Dorsolateral prefrontal cortex (tissue), 122 donors: ENCODE measurements at places on chromosomes 16 and 17.
A peak's percentile ranks its signal among the peaks of the same experiment; 100 is the strongest.

- DNase-seq, result no peak
Observed at GRCh38 chr16:86510465-86511261, at the start of gene FOXF1. Gene FOXF1, plus strand, starts transcription at chr16:86510527. Its CDS starts 43 bp downstream, at chr16:86510570.

DNA sequence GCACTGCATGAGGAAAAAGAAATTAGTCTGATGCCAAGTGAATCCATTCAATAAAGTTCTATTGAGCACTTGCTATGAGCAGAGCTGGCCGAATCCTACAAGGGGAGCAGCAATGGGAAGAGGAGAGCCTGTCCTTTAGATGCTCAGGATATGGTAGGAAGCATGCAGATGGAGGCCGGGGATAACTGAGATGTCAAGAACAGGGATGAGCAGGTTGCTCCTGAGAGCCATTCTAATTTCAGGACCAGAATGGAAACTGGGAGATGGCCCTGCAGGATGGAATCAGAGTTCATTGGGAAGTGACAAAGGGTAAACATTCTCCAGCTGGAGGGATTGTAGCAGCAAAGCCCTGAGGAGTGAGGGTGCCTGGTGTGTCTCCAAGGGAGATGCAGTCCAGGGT, 88.0 kb downstream of the CBLN1 start:
- no peak for DNase-seq

- no peak for DNase-seq
Observed at GRCh38 chr17:19316761-19317358, 45.7 kb downstream of the B9D1 start.

DNA sequence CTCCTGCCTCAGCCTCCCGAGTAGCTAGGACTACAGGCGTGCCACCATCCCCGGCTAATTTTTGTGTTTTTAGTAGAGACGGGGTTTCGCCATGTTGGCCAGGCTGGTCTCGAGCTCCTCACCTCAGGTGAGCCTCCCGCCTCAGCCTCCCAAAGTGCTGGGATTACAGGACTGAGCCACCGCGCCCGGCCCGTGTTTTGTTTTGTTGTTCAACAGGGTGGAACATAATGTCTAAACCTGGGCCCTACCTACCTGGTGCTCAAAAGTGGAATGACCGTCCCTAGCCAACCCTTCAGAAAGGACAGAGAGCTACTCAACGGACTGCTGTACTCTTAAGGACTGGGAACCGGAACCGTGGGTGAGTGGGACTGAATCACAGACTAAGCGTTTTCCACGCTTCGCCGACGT, 772 bp upstream of the KIF22 start:
- DNase-seq, result no peak

GRCh38 chr17:42709561-42709960, 27.2 kb downstream of the CNTNAP1 start:
- no peak for DNase-seq

GRCh38 chr17:2821868-2822267, 25.6 kb downstream of the RAP1GAP2 start:
- DNase-seq, result no peak

GRCh38 chr17:15092762-15093161, 172.4 kb downstream of the PMP22 start:
- no peak for DNase-seq

DNA sequence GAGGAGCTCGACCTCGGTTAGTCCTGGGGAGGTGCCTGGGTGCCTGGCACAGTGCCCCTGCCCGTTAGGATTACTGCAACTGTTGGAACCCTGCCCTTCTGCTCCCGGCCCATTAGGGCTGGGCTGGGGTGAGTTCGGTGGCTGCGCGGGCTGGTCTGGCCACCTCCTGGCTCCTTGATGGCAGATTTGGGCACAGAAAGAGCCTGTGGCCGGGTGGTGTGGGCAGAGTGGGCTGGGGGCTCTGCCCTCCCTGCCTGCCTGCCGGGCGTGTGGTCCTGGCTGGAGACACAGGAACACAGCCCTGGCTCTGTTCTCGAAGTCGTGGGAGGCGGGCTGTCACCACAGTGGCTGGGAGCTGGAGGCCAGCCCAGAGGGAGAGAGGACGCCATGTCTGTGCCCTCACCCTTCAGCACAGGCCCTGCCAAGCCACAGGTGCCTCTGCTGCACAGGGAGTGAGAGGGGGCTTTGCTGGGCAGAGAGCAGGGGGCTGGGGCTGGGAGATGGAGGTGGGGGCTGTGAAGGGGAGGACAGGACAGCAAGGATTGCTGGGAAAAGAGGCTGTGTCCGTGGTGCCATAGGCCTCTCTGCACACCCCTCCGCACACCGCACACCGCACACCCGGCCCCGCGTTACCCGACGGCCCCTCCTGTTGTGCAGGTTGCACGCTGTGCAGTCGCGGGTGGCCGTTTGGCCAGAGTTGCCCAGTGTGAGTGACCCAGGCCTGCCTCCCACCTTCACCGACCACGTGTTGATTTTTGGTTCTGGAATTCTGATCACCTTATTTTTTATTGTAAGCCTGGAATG, 236.6 kb upstream of the GSE1 start:
- DNase-seq, result peak; percentile 58

DNA sequence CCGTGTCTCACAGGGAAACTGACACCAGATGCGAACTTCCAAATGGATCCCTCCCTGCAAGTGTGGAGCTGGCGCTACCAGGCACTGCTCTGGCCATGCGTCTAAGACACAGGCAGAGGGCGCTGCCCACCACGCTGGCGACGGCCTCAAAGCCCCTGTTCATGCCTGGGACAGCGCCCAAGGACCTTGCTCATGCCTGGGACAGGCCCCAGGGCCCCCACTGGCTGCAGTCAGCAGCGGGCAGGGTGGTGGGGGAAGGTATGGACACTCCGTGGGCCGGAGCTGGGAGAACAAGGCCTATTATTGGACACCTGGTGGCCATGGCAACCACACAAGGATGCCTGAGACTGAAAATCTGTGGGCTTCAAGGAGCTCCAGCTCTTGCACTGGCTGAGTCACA, 8.8 kb downstream of the ZG16B start:
- DNase-seq, result peak; percentile 66

GRCh38 chr17:36594626-36595401, 3.1 kb downstream of the DHRS11 start:
- no peak for DNase-seq

- no peak for DNase-seq
Observed at GRCh38 chr16:88975511-88976061, 1.4 kb downstream of the CBFA2T3 start.

DNA sequence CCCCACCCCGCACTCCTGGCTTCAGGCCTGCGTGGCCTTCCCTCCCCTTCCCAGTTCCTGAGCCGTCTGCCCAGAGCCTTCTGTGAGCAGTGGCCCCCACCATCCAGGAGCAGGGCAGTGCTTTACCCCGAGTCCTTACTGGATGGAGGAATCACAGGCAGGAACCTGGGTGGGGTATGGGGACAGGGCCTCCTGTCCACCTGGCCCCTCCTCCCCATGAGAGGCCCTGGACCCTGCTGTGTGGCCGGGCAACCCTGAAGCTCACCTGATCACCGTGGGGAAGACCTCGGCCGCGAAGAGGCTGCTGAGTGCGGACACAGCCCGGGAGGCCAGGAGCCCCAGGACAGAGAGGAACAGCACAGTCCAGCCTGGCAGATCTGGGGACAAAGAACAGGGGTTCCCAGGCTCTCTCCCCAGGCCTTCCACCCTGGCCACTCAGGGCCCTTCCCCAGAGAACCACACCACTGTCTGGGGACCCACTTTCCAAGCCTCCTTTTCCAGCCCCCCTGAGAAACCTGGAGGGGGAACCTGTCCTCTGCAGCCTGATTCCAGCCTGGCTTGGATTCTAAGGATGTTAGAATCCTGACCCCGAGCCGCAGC, 3.2 kb downstream of the SLC22A31 start:
- peak; percentile 50 for DNase-seq

DNA sequence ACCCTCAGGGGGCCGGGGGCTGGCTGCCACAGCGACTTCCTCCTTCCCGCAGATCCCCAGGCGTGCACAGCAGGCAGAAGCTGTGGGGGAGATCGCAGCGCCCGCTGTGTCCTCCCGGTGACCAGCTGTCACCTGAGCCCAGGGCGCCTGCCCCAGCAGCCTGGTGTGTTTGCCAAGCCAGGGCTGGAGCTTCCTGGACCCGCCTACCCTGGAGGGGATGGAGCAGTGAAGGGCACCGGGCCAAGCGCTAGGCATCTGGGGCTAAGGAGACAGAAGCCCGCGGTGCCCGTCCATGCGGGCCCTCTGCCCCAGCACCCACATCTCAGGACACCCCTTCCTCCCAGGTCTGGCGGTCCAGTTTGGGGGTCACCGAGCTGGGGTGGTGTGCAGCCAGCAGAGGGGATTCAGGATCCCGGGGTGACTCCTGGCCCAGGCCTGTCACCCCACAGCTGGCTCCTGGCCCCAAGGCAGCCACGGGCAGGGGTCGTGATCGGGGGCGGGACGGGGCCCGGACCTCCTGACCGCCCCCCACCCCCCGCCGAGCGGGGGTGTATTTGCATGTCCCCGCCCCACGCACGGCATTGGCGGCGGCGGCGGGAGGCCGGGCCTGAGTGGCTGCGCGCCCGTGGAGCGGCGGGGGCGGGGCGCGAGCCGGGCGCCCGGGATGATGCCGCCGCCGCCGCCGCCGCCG, at the start of gene RAB26:
Gene RAB26 (plus strand): TSS at position 645 of the 691 bp plus-strand sequence. CDS start 159 bp downstream, outside the sequence.
- peak; percentile 59 for DNase-seq

DNA sequence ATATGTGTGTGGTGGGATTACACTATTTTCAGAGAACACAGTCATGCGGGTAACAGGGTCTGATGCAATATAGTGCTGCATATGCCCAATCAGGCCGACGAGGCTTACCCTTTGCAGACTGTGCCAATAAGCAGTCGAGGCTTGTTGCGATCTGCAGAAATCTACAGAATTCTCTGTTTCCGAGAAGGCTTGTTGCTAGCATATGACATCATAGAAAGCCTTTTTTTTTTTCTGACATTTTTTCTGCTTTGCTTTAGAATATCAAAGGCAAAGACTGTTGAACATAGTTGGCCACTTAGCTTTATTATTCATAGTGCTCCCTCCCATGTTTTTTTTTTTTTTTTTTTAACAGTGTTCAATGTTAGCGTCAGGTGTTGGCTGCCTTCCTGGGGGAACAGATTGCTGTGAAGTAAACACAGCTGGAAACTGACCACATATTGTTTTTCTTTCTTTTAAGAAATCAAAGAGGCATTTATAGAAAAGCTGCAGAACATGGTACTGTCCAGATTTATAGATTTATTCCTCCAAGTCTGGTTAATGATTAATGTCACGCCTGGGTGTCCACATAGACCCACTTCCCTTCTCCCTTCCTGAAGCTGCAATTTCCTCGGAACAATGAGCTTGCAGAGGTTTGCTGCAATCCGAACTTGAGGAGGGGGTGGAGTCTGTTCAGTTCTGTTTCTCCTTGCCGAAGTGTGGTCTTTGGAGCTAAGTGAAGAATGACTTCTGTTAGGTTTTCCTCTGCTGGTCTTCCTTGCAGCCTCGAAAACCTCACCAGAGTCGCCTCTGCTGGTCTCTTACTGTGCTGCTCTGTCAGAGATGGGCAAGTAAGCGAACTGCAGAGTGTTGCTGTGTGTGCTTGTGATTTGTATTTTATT, 87.3 kb downstream of the MAP2K6 start:
- no peak for DNase-seq

- DNase-seq, result no peak
Observed at GRCh38 chr17:3851461-3852100, 5.5 kb upstream of the NCBP3 start.

- no peak for DNase-seq
Observed at GRCh38 chr16:31090540-31090939, 1.8 kb upstream of the PRSS53 start.

- no peak for DNase-seq
Observed at GRCh38 chr16:88651276-88651988, 579 bp upstream of the CYBA start.

GRCh38 chr16:57482845-57483545, 3.3 kb downstream of the DOK4 start:
- no peak for DNase-seq

DNA sequence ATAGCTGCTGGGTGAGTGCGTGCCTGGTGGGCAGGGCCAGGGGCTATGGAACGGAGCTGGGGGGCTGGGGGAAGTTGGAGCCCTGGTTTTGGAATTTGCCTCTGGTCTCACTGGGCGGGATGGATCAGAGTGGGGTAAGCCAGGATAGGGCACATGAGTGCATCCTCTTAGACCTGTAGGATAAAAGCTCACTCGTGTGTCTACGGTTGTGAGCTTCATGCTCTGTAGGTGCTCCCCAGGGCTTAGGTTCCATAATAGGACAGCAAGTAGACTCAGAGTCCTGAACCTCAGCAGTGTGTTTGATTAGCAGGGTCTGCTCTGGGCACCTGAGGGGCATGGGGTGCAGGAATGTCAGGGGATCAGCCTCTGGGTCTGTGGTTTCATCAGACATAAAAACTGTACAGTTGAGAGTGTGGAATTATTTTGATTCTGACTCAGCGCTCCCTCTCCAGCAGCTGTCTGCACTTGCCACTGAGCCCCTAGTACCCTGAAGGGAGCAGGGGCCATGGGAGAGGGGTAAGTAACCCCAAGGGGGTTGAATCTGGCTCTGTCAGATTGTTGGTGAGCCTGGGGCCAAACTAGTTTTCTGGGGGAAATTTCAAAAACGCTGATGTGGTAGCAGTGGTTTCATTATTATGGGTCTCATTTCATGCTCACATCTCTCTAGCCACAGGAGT, 84.2 kb upstream of the LGALS9 start:
- no peak for DNase-seq

GRCh38 chr17:29103341-29103740, 60.4 kb downstream of the PIPOX start:
- no peak for DNase-seq

- no peak for DNase-seq
Observed at GRCh38 chr17:57276621-57277020, 20.3 kb downstream of the MSI2 start.

DNA sequence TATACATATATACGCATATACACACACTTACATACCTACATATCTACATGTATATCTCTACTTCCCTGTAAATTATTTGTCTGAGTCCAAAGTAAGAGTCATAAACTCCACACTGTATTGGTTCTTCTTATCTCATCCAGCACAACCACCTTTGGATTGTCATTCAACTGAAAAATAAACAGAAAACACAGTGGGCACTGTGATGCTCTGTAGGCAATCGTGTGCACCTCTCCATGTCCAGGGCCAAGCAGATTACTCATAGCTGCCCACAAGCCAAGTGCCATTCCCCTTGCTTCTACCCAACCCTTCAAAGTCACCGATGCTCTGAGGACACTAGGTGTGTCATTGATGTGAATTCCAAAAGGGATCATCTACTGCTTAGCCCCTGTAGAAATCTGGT, 12.9 kb upstream of the TEKT3 start:
- DNase-seq, result no peak

- no peak for DNase-seq
Observed at GRCh38 chr16:85037050-85037410, 9.4 kb downstream of the KIAA0513 start.

GRCh38 chr16:57724531-57724930, 11.0 kb upstream of the KATNB1 start:
- no peak for DNase-seq
